Activated T-helper 1 cell treated with anti-CD3 and anti-CD28 coated beads, Interleukin-12 subunit alpha, Interleukin-12 subunit beta, Interleukin-2, Interleukin-4 antibody, amounts not matched to agents 30 ng/mL and 10 ng/mL and 1 ng/mL, durations not matched to agents 14 hours and 24 hours and 36 hours (primary cell): ENCODE measurements at places on chromosomes 7 and 10.

GRCh38 chr7:55588379-55588699 lies 16.0 kb upstream of the VOPP1 start:
- H3K4me1 ChIP-seq: peaks cover 39% of the 10 kb centered on the region
- peak overlapping the region; percentile 34 for H3K27ac ChIP-seq
- H3K4me3 ChIP-seq: no peak overlapping the region
- no peak for DNase-seq

- no peaks in the 10 kb centered on the region for H3K36me3 ChIP-seq
- DNase-seq: no peak
- H3K4me1 ChIP-seq: no peaks in the 10 kb centered on the region
- no peak overlapping the region for H3K4me3 ChIP-seq
These were observed 2.4 kb downstream of the UCMA start for GRCh38 chr10:13231808-13232207.

GRCh38 chr10:13483951-13484350 lies 44.9 kb downstream of the BEND7 start:
- no peaks in the 10 kb centered on the region for H3K36me3 ChIP-seq
- no peak for DNase-seq
- no peaks in the 10 kb centered on the region for H3K4me1 ChIP-seq
- peaks cover 16% of the 10 kb centered on the region for H3K27me3 ChIP-seq

DNA sequence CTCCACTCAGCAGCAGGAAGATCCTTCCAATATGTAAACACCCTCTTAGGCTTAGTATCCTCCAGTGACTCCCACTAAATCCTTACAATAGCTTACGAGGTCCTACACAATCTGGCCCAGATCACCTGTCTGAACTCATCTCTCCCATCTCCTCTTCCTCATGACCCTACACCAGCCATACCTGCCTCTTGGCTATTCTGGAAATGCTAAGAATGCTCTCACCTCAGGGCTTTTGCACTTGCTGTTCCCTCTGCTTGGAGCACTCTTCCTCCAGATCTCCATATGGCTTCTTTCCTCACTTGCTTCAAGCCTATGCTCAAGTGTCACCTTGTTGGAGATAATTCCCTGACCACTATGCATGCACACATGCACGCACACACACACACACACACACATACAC lies 50.8 kb upstream of the FRMD4A start:
- H3K36me3 ChIP-seq: no peaks in the 10 kb centered on the region
- peaks cover 19% of the 10 kb centered on the region for H3K27me3 ChIP-seq
- no peak for DNase-seq
- peaks cover 29% of the 10 kb centered on the region for H3K4me1 ChIP-seq
- no peak overlapping the region for H3K4me3 ChIP-seq

GRCh38 chr10:121468726-121469125 lies 129.5 kb downstream of the FGFR2 start:
- DNase-seq: no peak
- H3K4me3 ChIP-seq: no peak overlapping the region
- H3K4me1 ChIP-seq: no peaks in the 10 kb centered on the region
- H3K27me3 ChIP-seq: no peaks in the 10 kb centered on the region
- H3K27ac ChIP-seq: no peak overlapping the region

- H3K27ac ChIP-seq: no peak overlapping the region
- no peak overlapping the region for H3K4me3 ChIP-seq
- no peak for DNase-seq
- no peaks in the 10 kb centered on the region for H3K4me1 ChIP-seq
- H3K27me3 ChIP-seq: no peaks in the 10 kb centered on the region
These were observed 100.8 kb downstream of the EBF3 start for GRCh38 chr10:129863201-129863663.

DNA sequence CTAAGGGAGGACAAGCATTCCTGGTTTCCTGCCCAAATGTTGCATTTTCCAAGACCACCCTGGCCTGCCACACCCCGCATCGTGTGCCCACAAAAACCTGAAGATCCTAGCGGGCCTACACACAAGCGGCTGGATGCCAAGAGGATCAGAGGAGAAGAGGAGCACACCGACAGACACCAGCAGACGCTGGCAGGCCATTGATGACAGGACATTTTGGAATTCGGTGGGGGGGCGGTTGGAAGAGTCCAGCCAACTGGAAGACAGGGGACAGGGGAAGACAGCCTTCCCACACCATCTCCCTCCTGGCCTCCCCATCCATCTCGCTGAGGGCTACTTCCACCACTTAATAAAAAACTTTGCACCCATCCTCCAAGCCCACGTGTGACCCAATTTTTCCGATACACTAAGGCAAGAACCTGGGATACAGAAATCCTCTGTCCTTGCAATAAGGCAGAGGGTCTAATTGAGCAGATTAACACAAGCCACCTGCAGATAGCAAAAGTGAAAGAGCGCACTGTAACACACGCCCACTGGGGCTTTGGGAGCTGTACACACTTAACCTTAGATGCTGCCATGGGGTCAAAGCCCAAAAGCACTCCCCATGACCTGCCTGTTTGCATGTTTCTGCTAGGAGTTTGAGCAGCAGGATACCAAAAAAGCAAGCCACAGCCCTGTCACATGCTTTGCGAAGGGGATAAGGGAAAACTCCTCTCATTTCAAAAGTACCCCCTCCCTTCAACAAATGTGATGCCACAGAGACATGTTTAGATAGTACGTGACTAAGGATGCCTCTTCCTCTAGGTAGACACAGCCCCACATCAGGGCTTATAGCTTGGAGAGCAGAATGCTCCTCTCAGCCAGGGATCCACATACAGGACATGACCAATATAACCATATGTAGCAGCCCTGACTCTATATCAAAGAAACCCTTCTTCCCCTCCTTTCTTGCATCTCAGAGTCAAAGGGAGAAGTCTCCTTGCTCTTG lies 13.4 kb upstream of the SMNDC1 start:
- no peak for DNase-seq
- peaks cover 43% of the 10 kb centered on the region for H3K4me1 ChIP-seq
- H3K36me3 ChIP-seq: peaks cover 10% of the 10 kb centered on the region
- peak overlapping the region; percentile 19 for H3K27ac ChIP-seq
- H3K27me3 ChIP-seq: no peaks in the 10 kb centered on the region

- peaks cover 2% of the 10 kb centered on the region for H3K36me3 ChIP-seq
- no peak overlapping the region for H3K4me3 ChIP-seq
- H3K4me1 ChIP-seq: peaks cover 34% of the 10 kb centered on the region
These were observed 15.4 kb downstream of the TAS2R41 start for GRCh38 chr7:143492799-143493739.

DNA sequence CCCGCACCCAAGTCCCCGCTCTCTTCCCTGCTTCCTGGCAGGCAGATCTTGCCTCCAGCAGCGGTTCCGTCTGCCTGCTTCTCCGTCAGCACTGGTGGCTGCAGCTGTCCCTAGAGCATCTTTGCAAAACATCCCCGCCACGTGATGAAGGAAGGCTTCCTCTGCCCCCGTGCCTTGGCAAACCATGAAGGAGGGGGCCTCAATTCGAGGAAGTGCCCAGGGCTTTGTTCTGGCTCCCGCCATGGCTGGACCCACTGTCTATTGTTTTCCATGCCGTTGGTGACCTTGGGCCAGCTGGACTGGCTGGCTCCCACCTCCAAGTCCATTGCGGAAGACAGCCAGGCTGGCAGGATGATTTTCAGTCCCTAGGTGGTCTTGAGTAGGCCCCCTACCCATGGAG lies 13.2 kb upstream of the AQP1 start:
- DNase-seq: no peak
- no peaks in the 10 kb centered on the region for H3K4me1 ChIP-seq
- no peaks in the 10 kb centered on the region for H3K36me3 ChIP-seq
- no peak overlapping the region for H3K27ac ChIP-seq
- H3K4me3 ChIP-seq: no peak overlapping the region

GRCh38 chr7:64775289-64775688 lies 18.9 kb upstream of the ZNF138 start:
- no peak for DNase-seq
- H3K4me3 ChIP-seq: no peak overlapping the region
- H3K36me3 ChIP-seq: no peaks in the 10 kb centered on the region
- no peaks in the 10 kb centered on the region for H3K4me1 ChIP-seq

- peaks cover 2% of the 10 kb centered on the region for H3K27me3 ChIP-seq
- H3K36me3 ChIP-seq: no peaks in the 10 kb centered on the region
- H3K4me1 ChIP-seq: no peaks in the 10 kb centered on the region
- DNase-seq: no peak
These were observed 202.4 kb upstream of the HABP2 start for GRCh38 chr10:113350311-113351040.

- H3K4me3 ChIP-seq: no peak overlapping the region
- no peak overlapping the region for H3K27ac ChIP-seq
- no peaks in the 10 kb centered on the region for H3K36me3 ChIP-seq
- H3K4me1 ChIP-seq: no peaks in the 10 kb centered on the region
- no peak for DNase-seq
- H3K27me3 ChIP-seq: no peaks in the 10 kb centered on the region
These were observed 27.5 kb downstream of the MGAM2 start for GRCh38 chr7:142138996-142139395.

DNA sequence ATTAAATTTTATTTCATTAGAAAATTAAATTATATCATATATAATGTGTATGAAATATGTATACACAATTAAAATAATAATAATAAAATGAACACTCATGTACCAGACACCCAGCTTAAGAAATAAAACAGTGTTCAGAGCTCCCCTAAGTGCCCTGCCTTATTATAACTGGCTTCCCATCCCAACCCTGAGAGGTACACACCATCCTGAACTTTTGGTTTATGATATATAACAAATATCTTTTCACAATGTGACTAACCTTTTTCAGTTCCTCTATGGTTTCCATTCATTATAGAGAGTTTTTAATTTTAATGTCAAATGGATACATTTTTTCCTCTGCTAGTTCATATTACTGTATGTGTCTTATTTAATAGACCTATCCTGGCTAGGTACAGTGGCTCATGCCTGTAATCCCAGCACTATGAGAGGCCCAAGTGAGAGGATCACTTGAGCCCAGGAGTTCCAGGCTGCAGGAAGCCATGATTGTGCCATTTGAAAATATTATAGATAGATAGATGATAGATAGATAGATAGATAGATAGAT lies 24.0 kb upstream of the STEAP2 start:
- H3K4me1 ChIP-seq: no peaks in the 10 kb centered on the region
- H3K36me3 ChIP-seq: peaks cover 4% of the 10 kb centered on the region
- no peaks in the 10 kb centered on the region for H3K27me3 ChIP-seq
- DNase-seq: no peak
- H3K4me3 ChIP-seq: no peak overlapping the region
- H3K27ac ChIP-seq: no peak overlapping the region

DNA sequence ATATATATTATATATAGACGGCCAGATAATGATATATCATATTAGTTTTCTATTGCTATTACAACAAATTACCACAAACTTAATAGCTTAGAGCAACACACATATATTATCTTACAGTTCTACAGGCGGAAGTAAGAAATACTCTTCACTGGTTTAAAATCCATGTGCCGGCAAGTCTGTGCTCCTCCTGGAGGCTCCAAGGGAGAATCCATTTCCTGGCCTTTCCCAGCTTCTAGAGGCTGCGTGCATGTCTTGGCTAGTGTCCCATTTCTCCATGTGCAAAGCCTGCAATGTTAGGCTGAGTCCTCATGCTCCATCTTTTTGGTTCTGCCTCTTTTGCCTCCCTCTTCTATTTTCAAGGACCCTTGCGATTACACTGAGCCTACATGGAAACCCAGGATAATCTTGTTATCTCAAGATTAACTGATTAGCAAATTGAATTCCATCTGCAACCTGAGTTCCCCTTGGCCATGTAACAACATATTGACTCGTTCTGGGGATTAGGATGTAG lies 23.9 kb upstream of the PNLIPRP3 start:
- DNase-seq: no peak
- peaks cover 3% of the 10 kb centered on the region for H3K27me3 ChIP-seq
- no peak overlapping the region for H3K4me3 ChIP-seq
- H3K4me1 ChIP-seq: no peaks in the 10 kb centered on the region

GRCh38 chr7:66100408-66101050 lies 14.1 kb upstream of the CRCP start:
- H3K27ac ChIP-seq: peak overlapping the region; percentile 95
- DNase-seq: no peak
- peaks cover 4% of the 10 kb centered on the region for H3K36me3 ChIP-seq
- peak overlapping the region; percentile 88 for H3K4me3 ChIP-seq
- no peaks in the 10 kb centered on the region for H3K27me3 ChIP-seq

- H3K4me1 ChIP-seq: no peaks in the 10 kb centered on the region
- H3K27ac ChIP-seq: no peak overlapping the region
- no peak overlapping the region for H3K4me3 ChIP-seq
- DNase-seq: no peak
These were observed 116.0 kb downstream of the LARP4B start for GRCh38 chr10:815338-816090.

GRCh38 chr7:97971120-97971989 lies 18.6 kb downstream of the OCM2 start:
- peaks cover 33% of the 10 kb centered on the region for H3K36me3 ChIP-seq
- DNase-seq: peak; percentile 21
- H3K27ac ChIP-seq: peak overlapping the region; percentile 91

DNA sequence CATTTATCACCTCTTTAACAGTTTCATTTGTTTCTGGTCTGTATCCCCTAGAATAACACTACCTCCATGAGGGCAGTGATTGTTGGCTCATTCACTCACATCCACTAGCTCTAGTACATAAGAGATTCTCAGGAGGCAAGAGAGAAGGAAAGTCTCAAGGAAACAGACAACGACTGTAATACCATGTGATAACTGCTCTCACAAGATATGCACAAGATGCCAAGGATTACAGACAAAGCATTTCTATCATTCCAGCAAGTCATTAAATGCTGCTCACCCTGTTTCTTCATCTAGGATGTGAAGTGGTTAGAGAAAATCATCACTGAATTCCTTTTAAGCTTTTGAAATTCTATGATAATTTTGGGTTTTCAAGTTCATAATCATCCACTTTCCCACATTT lies 115.3 kb downstream of the HIBADH start:
- no peaks in the 10 kb centered on the region for H3K4me1 ChIP-seq
- no peak for DNase-seq
- no peaks in the 10 kb centered on the region for H3K36me3 ChIP-seq
- no peak overlapping the region for H3K4me3 ChIP-seq
- no peak overlapping the region for H3K27ac ChIP-seq

DNA sequence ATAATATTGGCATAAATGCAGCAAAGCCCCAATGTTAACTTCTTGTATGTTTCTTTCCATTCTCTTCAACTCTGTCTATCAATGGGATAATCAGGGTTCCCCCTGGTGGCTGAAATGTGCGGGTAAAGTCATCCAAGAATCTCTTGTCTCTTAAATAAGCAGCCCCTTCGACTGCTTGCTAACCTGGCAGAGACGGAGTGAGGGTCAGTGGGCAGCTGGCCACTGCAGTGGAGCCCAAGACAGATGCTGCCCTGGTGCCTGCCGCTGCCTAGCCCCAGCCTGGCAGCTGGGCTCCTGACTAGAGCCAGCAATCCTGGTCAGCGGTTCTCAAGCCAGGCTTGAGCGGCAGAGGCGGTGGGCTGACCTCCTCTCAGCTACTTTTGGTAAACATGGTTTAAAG lies 248.9 kb downstream of the COBL start:
- H3K36me3 ChIP-seq: no peaks in the 10 kb centered on the region
- DNase-seq: peak; percentile 17
- no peaks in the 10 kb centered on the region for H3K4me1 ChIP-seq
- H3K4me3 ChIP-seq: no peak overlapping the region

- DNase-seq: no peak
- H3K27ac ChIP-seq: no peak overlapping the region
- H3K36me3 ChIP-seq: no peaks in the 10 kb centered on the region
- no peaks in the 10 kb centered on the region for H3K27me3 ChIP-seq
- H3K4me1 ChIP-seq: no peaks in the 10 kb centered on the region
- H3K4me3 ChIP-seq: no peak overlapping the region
These were observed 393.6 kb downstream of the CNTNAP2 start for GRCh38 chr7:146510088-146510680.
